Activated T-cell treated with anti-CD3 and anti-CD28 coated beads, Interleukin-2, amount 50 U/mL, for 48 hours (primary cell): ENCODE measurements at places on chromosomes 6 and 20.

- no peak for DNase-seq
Measured at GRCh38 chr20:51092338-51092737, 69.4 kb upstream of the KCNG1 start.

DNA sequence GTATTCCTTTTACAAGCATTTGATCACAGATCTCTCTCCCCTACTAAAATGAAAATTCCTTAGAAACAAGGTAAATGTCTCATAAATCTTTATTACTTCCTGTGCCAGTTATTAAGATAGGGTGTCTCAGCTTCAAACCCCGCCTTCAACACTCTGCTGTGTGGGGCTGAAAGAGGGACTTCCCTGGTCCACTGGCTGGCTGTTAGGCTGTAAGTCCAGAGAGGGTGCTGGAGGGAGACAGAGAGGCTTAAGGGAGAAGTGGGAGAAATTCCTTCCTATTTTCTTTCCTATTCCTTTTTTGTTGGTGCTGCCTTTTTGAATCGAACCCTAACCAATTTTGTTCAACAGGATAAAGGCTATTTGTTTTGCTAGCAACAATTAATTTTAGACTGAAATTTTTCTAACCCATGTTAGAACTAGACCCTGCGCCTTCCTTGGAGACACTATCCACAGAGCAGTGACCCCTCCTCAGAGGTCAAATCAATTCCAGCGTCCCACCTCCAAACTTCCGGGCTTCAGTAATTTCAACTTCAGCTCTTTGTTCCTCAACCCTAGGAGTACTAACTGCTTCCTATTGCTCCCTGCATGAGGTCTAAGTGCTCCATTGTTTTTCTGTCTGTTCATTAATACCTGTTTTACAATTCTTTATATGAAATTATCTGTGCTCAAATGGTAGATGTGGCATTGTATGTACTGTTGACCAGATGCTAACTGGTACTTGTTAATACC is 207.5 kb upstream of the OPRM1 start:
- no peak for DNase-seq

DNA sequence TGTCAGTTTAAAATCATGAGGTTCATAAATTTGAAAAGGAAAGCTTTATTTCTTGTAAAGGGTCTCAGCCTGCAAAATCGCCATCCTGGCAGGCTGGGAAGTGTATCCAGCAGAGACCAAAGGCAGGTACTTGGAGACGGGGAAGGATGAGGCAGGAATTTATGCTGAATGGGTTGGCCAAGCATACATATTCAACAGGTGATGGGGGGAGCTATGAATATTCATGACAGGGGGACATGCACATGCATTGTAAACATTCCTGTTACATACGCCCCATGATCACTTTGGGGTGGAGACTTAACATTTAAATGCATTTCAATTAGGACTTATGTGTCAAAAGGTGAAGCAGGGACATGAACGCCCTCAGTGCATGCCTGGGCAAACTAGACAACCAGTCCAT is 9.8 kb upstream of the SLC22A1 start:
- no peak for DNase-seq

DNA sequence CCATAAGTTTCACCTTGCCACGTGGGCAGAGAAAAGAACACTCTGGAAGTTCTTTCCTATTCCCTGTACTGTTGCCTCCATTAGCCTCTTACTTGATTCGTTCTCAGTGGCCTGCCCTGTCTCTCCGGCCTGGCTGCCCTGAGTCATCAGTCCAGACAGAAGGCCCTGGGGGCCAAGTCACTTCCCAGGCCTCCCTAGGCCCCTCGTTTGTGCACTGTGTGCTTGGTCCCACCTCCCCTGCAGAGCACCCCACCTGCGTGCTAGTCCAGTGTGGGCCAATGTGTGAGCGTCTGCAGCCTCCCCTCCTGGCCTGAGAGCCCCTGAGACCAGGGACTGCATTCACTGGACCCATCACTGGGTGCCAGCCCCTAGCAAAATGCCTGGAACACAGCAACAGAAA is 191.2 kb upstream of the RREB1 start:
- no peak for DNase-seq

DNA sequence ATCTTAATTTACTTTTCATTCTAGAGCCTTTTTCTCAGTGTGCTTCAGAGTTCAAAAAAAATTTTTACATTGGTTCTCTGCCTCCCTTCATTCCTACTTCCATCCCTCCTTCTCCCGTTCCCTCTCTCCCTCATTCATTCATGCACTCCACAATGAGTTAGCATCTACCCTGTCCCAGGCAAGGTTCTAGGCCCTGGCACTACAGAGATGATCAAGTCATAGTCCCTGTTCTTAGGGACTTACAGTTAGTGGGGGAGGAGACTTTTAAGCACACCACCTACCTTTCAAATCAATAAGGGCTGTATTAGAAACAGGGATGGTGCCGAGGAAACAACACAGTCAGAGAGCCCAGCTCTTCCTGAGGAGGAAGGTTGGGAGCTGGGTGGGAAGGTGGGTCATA is 40.3 kb downstream of the MAP3K5 start:
- DNase-seq: no peak

- DNase-seq: no peak
Measured at GRCh38 chr6:150176152-150176551, 33.3 kb downstream of the PPP1R14C start.

DNA sequence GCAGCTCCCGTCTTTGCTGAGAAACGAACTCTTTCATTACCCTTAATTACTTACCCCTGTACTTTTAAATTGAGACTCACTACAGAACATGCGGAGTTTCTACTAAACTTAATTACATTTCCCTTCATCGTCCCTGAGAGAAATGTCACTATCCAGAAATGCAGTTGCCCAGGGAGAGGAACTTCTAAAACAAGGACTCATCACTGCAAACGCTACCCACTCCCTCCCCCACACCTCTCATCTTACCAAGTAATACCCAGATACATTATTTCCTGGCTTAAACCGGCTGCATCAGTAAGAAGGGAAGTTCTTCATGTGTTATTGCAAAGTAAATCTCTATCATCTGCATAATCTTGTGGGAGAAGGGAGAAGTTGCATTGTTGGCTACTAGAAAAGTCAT is 138.3 kb downstream of the IPCEF1 start:
- DNase-seq: no peak

DNA sequence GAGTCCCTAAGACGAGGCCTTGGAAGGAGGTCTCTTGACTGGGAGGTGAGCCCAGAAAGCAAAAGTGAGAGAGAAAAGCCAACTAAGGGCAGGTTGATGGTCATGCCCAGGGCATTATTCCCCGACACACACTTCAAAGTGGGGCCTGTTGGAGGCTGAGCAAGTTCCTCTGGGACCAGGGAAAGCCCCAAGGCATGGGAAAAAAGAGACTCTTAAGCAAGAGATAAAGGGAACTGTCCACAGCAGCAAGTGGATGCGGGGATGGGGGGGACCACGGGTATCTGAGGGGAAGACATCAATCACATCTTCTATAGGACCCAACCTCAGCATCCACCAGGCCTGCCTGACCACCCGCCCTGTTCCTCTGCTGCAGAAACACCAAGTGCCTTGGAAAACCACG is 119.9 kb upstream of the MAFB start:
- DNase-seq: no peak

DNA sequence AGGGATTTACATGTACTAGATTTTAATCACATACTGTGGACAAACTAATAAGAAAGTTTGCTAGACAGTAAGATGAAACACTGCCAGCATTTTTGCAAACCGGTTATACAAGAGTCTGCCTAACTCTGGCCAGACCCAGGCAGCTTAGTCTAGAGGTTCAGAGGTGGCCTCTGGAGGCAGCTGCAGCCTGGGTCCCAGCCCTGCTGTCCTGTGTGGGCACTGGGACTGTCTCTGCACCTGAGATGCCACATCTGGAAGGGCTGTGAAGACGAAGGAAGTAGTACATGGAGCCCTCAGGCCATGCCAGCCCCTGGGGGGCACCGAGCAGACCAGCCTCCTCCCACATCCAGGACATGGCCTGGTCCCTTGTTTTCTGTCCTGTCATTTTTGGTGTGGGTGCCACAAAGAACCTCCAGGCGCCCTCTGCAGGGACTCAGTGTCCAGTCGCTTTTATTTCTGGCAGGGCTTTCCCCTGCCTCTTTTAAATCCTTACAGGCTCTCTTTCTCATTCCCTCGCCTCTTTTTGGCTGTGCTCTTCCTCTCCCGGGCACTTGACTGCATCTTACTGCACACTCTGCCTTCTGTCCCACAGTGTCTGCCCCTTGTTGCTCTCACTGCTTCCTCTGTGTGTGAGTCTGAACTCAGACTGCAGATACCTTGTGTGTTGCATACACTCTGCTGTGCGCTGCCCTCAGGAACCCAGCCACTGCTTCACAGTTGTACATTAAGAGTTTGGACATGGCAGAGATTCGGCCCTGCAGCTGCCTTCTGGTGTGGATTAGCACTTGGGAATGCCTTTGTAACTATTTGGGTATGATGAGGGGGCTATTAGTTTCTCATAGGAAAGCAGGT is 216.7 kb downstream of the ZDHHC14 start:
- DNase-seq: peak; percentile 59

DNA sequence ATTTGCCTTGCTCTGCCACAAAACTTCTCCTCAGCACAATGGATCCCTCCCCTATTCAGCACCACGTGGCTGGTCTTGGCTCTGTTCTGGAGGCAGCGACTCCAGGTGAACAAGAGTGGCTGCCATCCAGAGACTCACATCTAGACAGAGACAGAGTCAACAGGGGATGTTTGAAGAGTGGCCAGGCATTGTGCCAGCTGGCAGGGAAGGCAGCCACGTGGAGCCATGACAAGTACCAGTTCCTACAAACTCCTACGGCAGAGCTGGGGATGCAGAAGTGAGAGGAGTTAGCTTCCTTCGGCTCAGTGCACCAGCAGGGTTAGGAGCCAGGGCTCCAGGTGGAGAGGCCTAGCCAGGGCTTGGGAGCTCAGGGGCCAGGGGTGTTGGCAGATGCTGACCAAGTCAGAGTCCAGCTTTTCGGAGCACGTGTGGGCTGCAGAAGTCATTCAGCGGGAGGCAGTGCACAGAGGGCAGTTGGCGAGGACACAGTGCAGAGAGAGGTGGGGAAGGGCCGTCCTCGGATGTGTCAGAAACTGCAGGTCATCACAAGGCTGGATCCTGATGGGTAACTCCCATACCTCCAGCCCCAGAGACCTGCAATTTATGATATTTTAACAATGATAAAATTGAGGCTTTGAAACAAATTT is 171.7 kb upstream of the PDE10A start:
- no peak for DNase-seq

- no peak for DNase-seq
Measured at GRCh38 chr6:17865798-17866725, 121.4 kb downstream of the KIF13A start.

DNA sequence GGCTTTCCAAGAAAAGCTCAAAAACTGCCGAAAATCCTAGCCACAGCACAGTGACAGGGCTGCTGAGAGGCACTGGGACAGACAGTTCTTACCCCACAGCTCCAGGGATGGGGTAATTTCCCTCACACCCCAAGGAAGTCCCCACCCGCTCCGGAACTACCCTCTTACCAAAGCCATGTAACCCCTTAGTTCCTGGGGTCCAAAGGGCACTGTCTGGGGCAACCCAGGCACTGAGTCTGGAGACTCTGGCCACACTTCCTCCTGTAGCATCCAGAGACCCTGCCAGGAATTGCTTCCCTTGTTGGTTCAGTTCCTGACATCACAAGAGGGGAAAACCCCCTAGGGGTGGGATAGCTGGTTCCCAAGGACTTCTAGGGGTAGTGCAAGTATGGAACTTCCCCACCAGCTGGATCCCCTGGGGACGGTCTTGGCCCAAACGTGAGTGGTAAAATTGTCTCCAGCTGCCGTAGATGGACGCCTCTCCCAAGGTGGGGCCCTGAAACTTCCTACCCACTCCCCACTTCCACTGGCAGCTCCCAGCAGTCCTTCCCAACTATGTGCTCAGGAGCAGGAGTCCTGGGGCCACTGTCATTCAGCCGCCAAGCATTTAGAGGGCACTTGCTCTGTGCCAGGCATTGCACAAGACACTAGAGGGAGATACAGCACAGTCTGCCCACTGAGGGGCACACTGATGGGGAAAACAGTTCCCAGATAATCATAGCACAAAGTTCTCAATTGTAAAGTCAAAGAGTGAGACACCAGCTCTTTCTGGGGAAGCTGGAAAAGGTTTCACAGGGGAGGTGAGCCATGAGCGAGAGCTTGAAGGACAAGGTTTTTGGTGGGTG is 17.2 kb upstream of the HCK start:
- DNase-seq: no peak

GRCh38 chr6:18515767-18516166 is 128.6 kb downstream of the RNF144B start:
- DNase-seq: no peak

DNA sequence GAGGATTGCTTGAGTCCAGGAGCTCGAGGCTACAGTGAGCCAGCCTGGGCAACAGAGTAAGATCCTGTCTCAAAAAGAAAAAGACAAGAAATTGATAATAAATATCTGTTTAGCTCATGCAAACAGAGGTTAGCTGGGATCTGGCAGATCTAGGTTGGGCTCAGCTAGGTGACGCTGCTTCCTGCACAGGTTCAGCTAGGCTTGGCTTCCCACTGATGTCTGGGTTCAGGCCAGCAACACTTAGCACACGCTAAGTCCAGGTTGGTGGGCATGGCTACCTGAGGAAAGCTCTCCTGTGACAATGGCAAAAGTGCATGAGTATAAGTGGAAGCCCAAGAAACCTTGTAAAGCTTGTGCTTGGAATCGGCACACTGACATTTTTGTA is 48.7 kb downstream of the RIN2 start:
- DNase-seq: no peak

DNA sequence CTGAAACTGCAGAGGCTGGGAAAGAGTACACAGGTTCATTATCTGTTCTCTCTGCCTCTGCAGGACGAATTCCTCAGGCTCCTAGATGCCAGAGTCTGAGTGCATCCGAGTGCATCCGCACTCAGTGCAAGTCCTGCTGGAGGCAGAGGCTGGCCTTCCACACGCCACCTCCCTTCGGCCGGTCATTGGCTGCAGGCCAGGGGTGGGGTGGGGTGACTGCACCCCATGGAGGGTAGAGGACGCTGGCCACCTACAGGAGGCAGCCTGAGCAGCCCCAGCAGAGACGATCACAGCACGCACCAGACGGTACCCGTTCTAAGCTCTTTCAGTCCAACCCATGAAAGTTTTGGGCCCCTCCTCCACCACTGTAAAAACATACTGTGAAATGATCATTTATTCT is 11.7 kb downstream of the SFT2D1 start:
- no peak for DNase-seq

DNA sequence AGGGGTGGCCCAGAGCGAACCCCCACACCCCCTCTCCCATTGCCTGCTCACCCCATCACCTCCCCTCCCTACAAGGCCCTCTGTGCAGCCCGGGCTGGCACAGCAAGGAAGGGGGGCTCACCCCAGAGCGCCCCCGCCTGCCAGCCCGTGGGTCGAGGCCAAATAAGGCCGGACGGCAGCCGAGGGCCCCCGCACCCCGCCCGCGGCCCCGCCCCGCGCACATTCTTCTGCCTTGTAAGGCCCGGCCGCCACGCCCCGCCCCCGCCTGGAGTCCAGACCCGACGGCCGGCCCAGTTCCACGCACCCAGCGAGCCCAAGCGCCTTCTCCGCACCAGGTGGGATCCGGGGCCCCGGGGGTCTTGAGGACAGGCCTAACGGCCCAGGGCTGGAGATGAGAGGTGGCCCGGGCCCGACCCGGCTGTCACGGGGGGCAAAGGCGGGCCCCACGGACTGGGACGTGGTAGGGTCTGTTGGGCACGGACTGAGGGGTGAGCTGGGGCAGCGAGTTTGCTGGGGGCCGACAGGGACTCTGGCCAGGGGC is at the start of gene MYL9:
MYL9 (plus strand) TSS at position 293 of the 541 bp plus-strand sequence. CDS start 3,366 bp downstream, outside the sequence.
- no peak for DNase-seq

- DNase-seq: no peak
Measured at GRCh38 chr6:80235647-80236046, 129.2 kb downstream of the BCKDHB start.
